ENCODE measurements at places on chromosomes 16 and 17.

- DNase-seq: no peak
Observed at GRCh38 chr17:45108595-45109521, 23.5 kb downstream of the PLCD3 start.

- DNase-seq: peak; percentile 58
Observed at GRCh38 chr16:88533932-88534637, 36.1 kb upstream of the ZC3H18 start.

DNA sequence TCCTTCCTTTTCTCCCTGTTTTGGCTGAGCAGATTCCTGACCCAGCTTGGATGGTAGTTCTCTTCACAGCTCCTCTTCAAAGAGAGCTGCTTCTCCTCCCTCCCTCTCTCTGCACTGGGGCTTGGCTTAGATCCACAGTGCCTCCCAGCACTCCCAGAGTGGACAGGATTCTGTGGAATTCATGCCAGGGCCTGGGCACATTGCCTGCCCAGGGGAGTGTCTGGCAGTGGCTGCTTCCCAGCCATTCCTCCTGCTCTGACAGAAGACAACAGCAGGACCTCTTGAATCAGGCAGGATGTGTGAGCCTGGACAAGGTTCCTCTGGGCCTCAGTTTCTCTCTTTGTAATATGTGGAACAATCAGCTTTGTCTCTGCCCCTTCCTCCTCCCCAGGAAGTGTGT is 4.5 kb upstream of the MMP28 start:
- DNase-seq: peak; percentile 88

GRCh38 chr16:84390131-84390785 is 21.9 kb downstream of the ATP2C2 start:
- no peak for DNase-seq

GRCh38 chr16:81401035-81401950 is 43.3 kb upstream of the CMIP start:
- DNase-seq: peak; percentile 70

DNA sequence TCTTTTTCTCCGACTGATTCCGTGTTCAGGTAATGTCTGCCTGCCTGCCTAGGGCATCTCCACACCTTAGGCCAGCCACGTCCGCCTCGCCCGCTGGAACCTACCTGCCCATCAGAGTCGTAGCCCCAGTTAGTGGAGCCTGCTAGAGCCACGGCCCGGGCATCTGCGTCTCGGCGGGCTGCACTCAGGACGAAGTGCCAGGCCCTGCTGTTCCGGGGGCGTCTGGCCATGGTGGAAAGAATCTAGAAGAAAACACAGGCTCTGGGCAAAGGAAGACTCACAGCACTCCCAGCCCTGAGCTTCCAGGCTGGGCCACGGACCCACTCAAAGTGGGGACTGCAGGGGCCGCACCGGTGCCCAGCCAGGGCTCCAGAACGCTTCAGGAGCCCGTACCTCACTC is 1.1 kb downstream of the SPSB3 start:
- no peak for DNase-seq

DNA sequence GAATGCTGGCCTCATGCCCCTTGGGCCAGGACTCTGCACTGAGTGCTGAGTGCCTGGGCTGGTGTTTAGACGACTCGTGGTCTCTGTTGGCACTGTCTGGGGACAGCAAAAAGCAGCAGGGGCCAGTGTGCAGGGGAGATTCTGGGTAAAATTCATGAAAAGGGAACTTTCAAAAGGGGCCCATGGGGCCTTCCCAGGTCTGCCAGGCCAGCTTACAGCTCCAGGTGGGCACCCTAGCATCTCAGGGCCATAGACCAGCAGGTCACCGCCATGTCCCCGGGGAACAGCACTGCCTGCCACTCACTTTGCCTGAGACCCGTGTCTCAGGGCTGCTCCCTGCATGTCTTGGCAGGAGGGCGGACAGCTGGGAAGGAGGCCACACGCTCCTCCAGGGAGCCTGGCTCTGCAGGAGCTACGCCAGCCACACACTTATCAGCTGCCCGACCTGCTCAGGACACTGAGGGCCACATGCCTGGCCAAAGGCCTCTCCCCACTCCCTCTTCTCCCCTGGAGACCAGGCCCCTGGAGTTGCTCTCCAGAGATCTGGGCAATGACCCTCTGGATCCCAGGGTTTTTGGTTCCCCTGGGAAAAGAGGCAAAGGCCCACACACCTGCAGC is 8.8 kb upstream of the FASN start:
- no peak for DNase-seq

- no peak for DNase-seq
Observed at GRCh38 chr17:2852729-2853282, 56.6 kb downstream of the RAP1GAP2 start.

Data from cardiac fibroblast (primary cell).